ENCODE measurements at places on chromosomes 4 and X.

DNA sequence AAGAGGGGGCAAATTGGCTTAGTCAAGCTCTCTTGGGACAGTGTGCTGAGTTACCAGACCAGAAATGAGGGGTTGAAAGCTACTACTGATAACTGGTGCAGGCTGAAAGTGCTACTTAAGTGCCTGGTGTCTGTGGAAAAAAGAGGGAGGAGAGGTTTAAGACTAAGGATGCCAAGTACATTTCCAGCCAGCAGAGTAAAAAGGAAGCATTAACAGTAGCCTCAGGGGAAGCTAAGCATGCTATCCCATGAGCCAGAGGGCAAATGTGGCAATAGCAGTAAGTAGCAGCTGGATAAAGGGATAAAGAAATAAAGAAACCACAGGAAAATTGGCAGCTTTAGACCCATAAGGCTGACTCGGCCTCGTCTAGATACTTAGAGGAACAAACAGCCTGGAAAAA is 196.3 kb upstream of the MAB21L2 start:
- DNase-seq, result no peak

DNA sequence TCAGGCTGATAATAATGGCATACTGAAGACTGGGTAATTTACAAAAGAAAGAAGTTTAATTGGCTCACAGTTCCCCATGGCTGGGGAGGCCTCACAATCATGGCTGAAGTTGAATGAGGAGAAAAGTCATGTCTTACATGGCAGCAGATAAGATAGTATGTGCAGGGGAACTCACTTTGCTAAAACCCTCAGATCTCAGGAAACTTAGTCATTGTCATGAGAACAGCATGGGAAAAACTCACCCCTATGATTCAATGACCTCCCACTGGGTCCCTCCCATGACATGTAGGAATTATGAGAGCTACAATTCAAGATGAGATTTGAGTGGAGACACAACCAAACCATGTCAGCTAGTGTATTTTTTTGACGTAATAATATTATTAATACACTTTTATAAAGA is 149.8 kb upstream of the BOD1L1 start:
- DNase-seq, result no peak

DNA sequence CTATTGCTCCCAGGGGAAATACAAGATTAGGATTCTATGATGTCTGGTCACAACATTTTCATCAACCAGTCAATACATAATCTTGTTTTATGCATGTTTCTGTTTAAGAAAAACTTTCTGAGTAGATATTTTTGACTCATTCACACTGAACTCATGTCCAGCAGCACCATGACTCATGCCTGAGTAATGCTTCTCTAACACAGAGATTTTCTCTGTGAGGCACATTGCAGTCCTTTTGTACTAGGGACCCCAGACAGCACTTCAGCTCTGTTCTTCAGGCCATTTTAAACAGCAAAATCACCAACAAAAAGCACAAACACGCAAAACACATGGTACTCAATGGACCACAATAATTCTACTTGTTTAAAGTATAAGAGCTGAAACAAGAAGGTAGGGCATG is 83.6 kb downstream of the MXRA5 start:
- DNase-seq, result no peak

- DNase-seq, result no peak
Measured at GRCh38 chr4:2054217-2054616, 4.9 kb upstream of the NAT8L start.

GRCh38 chr4:17981063-17981462 is 40.5 kb downstream of the LCORL start:
- no peak for DNase-seq

GRCh38 chrX:115624916-115625315 is 63.9 kb downstream of the PLS3 start:
- DNase-seq, result no peak

DNA sequence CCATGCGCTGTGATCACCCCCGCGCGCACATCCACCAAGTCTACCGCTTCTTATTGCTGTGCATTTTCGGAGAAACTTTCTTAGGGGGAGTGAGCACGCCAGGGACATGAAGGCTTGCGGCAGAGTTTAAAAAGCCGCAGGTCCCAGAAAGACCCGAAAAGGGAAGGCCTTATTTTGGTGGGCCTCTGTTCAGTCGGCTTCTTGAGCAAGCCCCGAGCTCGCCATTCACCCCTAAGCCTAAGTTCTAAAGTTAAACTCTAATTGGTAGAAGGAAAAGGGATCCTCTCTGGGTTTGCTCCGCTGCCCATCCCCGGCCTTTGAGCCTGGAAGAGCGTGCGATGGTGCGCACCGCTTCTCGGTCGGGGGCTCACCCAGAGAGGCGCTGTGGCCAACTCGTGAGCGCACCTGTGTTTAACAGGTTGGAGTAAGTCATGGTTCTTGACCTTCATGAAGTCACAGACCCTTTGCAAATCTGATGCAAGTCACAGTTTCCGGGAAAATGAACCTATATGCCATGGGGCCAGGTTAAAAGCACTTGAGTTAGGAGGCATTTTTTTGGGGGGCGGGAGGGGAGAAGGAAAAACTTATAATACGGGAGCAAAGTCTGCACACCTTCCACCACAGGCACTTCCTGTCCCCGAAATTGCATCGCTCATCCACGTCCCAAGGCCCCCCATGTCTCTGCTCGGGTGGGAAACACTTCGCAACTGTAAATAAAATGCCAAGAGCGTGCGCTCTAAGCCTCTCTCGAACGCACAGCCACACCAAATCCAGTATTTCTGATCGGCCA is 1.9 kb downstream of the PHOX2B start:
- DNase-seq, result no peak

DNA sequence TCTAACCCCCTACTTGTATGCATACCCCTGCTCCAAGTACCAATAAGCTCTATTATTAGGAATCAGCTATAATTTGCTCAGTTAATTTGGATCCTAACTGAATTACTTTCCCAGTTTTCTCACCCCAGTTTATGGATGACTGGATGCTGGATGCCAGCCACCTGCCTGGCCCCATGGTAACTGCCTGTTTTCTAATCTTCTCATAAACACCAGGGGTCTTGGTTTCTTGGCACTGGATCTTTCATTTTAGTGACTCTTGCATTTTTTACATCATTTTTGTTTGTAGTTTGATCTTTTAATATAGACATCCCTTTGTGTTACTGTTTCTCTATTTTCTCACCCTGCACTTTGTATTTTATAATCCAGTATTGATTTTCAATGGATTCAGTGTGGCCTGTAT is 246.8 kb downstream of the ADGRL3 start:
- no peak for DNase-seq

GRCh38 chr4:83569429-83569828 is 33.5 kb downstream of the GPAT3 start:
- DNase-seq, result no peak

- DNase-seq, result no peak
Measured at GRCh38 chr4:664713-665231, 9.3 kb downstream of the ATP5ME start.

DNA sequence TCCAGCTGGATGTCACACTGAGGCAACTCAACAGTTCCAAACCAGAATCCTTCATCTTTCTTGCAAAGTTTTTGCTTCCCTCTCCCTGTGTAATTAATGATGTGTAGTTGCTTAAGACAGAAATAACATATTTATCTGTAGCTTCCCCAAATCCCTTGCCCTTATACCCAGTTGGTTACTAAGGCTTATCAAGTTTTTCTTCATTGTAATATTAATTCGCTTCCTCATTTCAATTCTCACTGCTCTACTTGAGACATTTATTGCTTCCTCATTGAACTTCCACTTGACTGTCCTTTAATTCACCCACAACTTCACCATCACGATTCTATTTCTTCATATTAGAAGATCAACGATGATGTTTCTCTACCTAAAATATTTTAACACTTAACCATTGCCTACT is 386.6 kb upstream of the CPEB2 start:
- DNase-seq, result no peak

GRCh38 chr4:123406872-123407271 is 10.3 kb downstream of the SPRY1 start:
- no peak for DNase-seq

- DNase-seq, result no peak
Measured at GRCh38 chrX:31228415-31228832, 156.6 kb upstream of the FTHL17 start.

DNA sequence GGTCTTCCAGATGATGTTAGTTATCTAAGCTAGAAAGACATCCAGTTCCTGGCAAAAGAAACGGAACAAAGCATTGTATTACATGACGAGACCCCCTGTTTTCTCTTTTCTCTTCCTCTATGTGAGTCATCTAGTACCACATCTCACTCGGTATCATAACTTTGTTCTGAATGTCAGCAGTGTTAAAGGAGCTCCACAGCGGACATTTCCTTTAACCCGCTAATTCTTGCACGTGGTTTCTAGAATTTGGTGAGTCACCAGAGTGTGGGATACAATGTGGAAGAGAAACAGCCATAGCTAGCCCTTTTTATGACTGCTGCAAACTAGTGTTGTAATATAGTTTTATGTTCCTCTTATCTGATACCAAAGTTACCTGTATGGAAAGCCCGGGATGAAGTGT is 243.7 kb downstream of the TENM3 start:
- DNase-seq, result no peak

DNA sequence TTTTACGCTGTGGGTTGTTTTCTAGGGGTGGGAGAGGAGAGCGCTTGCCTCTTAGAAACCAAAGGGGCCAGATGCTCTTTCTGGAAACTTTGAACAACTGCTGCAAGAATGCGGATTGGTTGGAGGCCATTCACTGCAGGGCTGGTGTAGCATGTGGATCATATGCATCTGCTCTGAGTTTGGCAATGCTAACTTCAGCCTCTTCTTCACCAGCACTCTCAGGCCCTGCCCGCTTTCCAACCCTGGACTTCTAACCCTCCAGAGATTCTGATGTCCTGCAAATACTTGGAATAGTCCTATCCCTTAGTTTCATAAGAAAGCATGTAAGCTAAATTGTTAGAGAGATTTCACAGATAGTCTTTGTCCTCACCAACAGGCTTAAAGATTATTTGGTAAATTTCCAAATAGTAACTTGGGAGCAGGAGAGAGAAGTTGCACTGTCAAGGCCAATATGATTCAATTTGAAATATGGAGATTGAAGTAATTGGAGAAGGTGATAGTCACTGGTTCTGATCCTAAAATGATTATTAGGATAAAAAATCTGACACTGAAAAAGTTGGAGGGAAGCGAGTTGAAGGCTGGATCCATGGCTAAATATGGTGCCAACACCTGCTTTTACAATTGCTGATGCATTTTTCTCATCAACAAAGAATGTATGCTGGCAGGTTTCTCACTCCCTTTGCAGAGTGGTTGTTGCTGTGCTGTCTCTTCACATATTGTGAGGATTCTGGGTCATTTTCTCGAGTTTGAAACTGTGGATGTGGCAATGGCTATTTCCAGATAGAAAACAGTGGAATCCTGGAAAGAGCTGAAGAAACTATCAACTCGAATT is 210.4 kb downstream of the PTTG2 start:
- DNase-seq, result no peak

GRCh38 chr4:134622199-134622598 is 420.6 kb upstream of the PABPC4L start:
- DNase-seq, result no peak

DNA sequence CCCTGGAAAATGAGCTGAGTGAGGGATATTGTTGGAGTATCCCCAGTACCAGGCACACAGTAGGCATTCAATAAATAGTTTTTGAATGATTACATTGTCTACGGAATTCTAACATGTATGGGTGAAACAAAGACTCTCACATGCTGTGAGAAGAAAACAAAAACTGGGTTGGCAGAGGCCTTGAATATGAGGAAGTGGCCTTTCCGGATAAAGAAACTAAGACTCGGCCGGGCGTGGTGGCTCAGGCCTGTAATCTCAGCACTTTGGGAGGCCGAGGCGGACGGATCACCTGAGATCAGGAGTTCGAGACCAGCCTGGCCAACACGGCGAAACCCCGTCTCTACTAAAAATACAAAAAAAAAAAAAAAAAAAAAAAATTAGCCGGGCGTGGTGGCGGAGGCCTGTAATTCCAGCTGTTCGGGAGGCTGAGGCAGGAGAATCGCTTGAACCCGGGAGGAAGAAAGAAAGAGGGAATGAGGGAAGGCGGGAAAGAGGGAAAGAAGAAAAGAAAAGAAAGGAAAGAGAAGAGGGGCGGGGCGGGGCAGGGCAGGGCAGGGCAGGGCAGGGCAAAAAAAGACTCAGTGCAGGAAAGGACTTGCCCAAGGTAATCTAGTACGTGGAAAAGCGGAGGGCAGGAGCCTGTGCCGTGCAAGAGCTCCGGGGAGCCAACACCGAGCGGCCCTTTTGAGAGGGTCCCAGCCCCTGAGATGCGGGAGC is 689 bp upstream of the TMA16 start:
- DNase-seq, result peak; percentile 78

DNA sequence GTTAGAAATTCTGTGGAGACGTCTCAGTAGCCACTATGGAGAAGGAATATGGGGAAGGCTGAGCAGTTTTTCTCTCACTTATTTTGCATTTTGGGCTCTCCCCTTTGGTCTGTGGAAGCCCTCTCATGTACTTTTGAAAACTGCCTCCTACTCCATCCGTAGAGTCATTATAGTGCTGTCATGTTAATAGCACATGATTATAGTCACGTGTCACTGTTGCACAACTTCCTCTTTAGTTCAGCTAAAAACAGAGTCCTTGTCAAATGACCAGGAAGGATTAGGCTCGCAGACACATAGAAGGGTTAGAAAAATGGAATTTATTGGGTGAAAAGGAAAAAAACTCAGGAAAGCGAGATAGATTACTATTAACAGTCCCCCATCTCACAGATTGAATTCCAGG is 258.2 kb upstream of the CXorf51A start:
- DNase-seq, result no peak

- DNase-seq, result peak; percentile 76
Measured at GRCh38 chr4:26860922-26861433, 337 bp downstream of the STIM2 start.

DNA sequence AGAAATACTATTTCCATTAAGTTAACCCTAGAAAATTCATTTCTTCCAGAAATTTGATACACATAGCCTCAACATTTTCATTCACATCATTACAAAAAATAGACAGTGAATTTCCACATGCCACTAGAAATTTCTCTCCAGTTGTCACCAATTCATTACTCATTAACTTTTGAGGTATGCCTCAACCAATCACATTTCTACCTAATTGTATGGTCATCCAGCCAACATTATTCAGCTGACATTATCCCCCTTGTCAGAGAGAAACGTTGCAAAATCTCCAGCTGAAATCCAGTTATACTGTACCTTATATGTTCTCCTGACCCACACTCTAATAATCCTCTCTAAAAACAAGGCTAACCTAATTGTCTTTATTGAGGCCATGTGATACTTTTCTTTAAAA is 24.8 kb downstream of the FRYL start:
- DNase-seq, result no peak

- DNase-seq, result no peak
Measured at GRCh38 chrX:46575586-46575985, 2.0 kb downstream of the CHST7 start.

DNA sequence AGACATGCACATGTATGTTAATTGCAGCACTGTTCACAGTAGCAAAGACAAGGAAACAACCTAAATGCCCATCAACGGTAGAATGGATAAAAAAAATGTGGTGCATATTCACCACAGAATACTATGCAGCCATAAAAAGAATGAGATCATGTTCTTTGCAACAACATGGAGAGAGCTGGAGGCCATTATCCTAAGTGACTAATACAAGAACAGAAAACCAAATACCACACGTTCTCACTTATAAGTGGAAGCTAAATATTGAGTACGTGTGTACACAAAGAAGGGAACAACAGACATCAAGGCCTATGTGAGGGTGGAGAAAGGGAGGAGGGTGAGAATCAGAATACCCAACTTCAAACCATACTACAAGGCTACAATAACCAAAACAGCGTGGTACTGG is 17.4 kb upstream of the LNX1 start:
- no peak for DNase-seq

GRCh38 chr4:140252742-140253555 is 99.0 kb upstream of the MAML3 start:
- DNase-seq, result peak; percentile 52
